GM13976 (cell line): ENCODE measurements at places on chromosomes 13 and 19.

DNA sequence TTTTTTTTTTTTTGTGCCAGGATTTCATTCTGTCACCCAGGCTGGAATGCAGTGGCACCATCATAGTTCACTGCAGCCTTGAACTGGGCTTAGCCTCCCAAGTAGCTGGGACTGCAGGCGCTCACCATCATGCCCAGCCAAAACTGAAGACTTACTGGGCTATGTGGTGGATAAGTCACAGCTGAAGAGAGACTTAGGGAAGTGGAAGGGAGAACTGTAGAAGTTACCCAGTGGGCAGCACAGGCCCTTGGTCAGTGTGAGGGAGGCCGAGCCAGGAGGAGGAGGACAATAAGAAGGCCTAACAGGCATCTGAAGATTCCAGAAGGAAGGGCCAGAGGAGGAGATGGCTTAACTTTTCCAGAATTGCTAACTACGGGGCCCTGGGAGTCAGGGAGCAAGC, 4.0 kb upstream of the PSPN start:
- DNase-seq, result no peak

- peak; percentile 20 for DNase-seq
Observed at GRCh38 chr13:103029798-103030197, 36.4 kb downstream of the SLC10A2 start.

DNA sequence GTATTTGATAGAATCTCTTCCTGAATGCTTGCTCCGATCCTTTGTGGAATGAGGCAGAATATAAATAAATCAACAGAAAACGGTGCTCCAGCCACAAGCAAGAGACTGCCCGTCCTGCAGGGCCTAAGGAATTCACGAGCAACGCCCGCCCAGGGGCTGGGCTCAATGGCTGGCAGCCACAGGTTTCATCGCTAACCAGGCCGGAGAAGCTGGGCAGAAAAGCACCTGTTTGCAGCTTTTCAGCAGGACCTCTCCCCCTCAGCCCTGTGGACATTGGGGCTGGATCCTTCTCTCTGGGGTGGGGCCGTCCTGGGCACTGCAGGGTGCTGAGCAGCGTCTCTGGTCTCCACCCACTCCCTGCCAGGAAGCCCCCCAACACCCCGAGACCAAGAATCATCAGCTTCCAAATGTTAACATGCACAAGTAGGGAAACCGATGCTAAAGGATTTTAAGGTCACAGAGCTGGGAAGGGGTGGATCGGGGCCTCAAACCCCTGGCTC, 102.5 kb downstream of the GADD45B start:
- DNase-seq, result no peak

GRCh38 chr19:49152119-49152550, 3.1 kb downstream of the HRC start:
- DNase-seq, result no peak

GRCh38 chr19:45782820-45783785, 813 bp upstream of the DMPK start:
- no peak for DNase-seq

- DNase-seq, result no peak
Observed at GRCh38 chr13:102401766-102402165, at the start of gene FGF14. Gene FGF14 (minus strand): TSS chr13:102402048.

GRCh38 chr13:35498231-35498630, 21.7 kb upstream of the MAB21L1 start:
- no peak for DNase-seq

GRCh38 chr13:80168089-80168850, 172.7 kb downstream of the SPRY2 start:
- no peak for DNase-seq

- no peak for DNase-seq
Observed at GRCh38 chr13:91162180-91162579, 185.3 kb upstream of the MIR17HG start.

DNA sequence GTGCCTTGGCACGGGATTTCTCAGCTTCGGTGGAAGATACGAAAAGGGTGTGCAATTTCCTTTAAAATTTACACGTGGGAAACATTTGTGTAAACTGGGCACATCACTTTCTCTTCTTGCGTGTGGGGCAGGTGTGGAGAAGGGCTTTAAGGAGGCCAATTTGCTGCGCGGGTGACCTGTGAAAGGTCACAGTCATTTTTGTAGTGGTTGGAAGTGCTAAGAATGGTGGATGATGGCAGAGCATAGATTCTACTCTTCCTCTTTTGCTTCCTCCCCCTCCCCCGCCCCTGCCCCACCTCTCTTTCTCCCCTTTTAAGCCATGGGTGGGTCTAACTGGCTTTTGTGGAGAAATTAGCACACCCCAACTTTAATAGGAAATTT, 7.2 kb downstream of the SLITRK5 start:
- peak; percentile 5 for DNase-seq

GRCh38 chr13:39888865-39889810, 233.7 kb downstream of the COG6 start:
- DNase-seq, result no peak

- DNase-seq, result no peak
Observed at GRCh38 chr13:51303063-51303552, 36.4 kb upstream of the SERPINE3 start.

GRCh38 chr19:4577020-4577782, 17.7 kb upstream of the SEMA6B start:
- DNase-seq, result no peak

DNA sequence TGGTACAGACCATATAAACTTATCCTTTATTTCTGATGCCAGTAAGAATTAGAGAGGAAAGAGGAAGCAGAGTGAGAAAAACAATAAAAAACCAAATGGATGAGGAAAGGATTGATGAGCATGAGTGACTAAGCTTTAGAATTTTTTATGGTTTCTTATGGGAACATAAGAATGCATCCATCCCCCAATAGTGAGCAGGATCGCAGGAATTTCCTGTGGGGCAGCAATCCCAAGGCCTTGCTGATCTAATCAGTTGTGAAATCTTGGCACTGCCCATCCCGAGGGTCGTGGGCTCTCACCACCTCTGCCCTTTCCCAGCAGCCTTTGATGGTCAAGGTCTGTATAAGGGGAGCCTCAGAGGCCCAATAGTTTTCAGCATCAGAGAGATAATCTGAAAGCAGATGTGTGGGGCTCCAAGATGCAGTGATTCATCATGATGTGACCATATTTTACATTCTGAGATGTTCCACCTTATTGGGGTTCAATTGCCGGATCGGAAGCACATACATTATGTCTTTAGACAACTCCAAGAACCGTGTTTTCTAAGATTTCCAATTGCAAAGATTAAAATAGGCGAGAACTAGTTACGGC, 222.1 kb downstream of the DNAJC15 start:
- no peak for DNase-seq

GRCh38 chr19:5130371-5131030, 161.6 kb downstream of the KDM4B start:
- DNase-seq, result peak; percentile 87

GRCh38 chr13:84686973-84687372, 804.7 kb upstream of the SLITRK1 start:
- no peak for DNase-seq

GRCh38 chr13:81246556-81246955, 905.6 kb upstream of the SPRY2 start:
- no peak for DNase-seq

DNA sequence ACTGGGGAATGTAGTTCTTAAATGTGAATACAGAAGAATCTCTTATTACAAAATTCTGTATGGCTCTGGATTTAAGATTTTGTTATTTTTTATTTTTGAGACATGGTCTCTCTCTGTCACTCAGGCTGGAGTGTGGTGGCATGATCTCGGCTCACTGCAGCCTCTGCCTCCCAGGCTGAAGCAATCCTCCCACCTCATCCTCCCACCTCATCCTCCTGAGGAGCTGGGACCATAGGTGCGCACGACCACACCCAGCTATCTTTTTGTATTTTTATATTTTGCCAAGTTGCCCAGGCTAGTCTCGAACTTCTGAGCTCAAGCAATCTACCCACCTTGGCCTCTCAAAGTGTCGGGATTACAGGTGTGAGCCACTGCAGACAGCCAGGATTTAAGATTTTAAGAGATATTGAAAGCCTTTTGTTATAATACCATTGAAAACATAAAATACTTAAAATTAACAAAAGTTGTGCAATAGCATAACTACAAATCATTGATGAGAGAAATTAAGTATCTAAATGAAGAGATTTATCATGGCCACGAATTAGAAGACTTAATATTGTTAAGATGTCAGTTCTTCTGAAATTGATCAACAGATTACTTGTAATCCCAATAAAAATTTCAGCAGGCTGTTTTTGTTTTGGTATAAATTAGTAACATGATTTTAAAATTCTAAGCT, 13.4 kb downstream of the CYP2A6 start:
- DNase-seq, result no peak

DNA sequence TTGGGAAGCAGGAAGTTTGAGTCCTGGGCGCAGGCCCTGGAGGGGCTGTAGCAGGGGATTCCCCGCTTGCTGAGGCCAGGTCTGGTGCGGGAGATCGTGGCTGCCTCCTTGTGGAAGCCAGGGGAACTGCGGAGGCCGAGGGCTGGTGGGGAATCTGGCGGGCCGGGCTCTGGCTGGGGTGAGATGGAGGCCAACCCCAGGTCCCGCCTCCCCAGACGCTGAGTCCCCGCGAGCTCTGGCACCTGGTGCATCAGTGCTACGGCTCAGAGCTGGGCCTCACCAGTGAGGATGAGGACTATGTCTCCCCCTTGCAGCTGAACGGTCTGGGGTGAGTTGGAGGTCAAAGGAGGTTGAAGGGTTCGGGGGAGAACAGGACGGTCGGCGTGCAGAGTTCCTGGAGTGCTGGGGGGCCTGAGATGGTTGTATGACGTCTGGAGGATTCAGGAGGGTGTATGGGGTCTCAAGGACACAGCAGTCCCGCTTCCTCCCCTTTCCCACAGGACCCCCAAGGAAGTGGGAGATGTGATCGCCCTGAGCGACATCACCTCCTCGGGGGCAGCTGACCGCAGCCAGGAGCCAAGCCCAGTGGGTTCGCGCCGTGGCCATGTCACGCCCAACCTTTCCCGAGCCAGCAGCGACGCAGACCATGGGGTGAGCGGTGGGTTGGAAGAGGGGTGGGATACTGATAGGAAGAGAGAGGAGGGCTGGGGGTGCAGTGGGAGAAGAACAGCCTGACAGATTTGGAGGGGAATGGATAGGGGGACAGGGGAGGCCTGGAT, 13.1 kb downstream of the GRAMD1A start:
- DNase-seq, result peak; percentile 92

DNA sequence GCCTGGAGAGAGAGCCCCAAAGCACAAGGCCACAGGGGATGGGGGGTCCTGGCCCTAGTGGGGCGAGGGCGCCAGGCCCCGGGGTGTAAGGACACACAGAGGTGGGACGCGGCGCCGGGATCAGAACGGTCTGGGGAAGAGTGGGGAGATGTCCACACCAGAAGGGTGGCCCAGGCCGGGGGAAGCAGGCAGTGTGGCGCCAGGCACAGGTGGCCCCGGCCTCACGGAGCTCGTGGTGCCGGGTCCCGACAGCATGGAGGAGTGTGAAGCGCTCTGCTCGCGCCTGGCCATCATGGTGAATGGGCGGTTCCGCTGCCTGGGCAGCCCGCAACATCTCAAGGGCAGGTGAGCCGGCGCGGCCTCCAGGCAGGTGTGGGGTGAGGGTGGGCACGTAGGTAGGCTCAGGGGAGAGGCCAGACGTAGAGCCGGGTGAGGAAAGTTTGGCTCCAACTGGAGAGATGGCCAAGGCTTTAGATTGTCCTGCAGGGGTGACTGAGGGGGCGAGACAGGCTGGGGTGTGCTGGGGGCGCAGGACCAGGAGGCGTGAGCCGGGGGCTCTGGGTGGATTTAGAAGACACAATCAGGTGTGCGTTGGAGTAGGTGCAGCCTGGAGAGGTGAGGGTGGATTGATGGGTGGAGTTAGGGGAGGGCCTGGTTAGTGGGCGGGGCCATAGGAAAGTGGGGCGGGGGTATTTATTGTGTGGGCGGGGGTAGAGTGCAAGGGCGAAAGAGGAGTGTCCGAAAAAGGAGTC, 2.9 kb upstream of the ARHGAP45 start:
- no peak for DNase-seq

- no peak for DNase-seq
Observed at GRCh38 chr19:46959894-46960556, 59.6 kb upstream of the NPAS1 start.

DNA sequence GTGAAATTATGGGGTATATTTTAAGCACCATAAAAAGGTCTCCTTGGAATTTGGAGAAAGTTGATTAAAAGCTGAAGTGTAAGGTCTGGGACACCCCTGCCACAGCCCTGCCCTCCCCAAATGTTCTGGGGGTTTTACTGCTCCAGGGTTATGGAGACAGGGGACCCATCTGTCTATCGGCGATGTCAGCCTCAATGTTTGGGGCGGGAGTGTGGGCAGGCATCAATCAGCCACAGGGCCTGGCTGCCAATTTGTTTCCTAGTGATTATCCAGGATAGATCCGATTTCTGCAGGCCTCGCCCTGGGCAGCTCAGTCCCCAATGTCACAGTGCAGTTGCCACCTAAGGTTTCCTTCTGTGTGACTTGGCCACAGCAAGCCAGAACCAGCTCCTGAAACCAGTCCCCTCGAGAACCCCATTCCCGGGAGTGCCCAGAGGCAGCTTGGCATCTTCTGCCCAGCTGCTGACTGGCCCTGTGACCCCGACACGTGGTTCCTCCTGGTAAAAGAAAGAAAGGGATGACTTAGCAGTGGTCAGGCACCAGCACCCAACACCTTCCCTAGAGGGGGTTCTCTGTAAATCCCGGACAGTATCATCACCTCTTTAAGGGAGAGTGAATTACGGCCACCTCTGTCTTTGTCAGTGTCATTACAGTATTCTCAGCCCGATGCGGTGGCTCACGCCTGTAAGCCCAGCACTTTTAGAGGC, 41.6 kb downstream of the MYO9B start:
- DNase-seq, result no peak

- DNase-seq, result no peak
Observed at GRCh38 chr13:50842251-50842989, 1.1 kb downstream of the DLEU7 start.

DNA sequence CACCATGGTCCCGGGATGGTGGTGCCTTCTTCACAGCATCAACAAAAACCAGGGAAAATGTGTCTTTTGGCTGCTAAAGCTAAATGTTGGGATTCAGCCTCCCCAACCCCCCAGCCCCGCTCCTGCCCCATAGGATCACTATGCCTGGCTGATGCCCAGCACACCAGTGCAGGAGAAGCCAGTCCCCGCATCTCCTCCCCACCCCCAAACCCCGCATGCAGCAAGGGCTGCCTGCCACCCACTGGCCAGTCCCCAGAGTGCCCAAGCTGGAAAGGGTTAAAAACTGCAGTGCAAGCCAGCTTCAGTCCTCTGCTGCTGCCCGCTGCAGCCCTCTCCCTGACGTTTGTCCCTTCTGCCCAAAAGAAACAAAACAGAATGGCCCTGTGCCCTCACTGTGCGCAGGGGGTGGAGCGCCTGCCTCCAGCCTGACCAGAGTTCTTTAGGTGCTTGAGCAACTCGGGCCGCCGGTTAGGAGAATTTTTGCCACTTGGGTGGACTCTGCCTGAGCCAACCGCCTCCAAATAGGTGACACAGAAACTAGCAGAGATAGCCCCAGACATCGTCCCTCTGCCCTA, 3.7 kb downstream of the CALM3 start:
- peak; percentile 6 for DNase-seq

GRCh38 chr13:39110518-39111097, 72.4 kb downstream of the NHLRC3 start:
- no peak for DNase-seq

DNA sequence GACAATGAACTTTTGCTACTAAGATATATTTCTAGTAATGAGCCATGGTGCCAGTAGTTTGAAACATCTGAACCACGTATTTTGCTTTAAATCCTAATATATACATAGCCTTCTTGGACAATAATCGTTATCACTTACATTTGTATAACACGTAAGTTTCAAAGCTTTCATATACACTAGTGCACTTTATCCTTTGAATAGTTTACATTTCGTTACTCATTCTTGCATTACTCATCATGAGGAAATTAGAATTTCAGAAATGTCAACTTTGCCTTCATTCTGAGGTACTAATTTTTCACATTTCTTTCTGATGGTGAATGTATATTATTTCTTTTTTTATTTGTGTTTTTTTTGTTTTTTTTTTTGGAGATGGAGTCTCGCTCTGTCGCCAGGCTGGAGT, 5.8 kb downstream of the KBTBD7 start:
- no peak for DNase-seq
